ENCODE measurements at places on chromosomes 7 and 10.

- no peak for DNase-seq
Observed at GRCh38 chr7:140512317-140513000, 33.2 kb upstream of the MKRN1 start.

- no peak for DNase-seq
Observed at GRCh38 chr10:970311-971149, 17.7 kb upstream of the GTPBP4 start.

DNA sequence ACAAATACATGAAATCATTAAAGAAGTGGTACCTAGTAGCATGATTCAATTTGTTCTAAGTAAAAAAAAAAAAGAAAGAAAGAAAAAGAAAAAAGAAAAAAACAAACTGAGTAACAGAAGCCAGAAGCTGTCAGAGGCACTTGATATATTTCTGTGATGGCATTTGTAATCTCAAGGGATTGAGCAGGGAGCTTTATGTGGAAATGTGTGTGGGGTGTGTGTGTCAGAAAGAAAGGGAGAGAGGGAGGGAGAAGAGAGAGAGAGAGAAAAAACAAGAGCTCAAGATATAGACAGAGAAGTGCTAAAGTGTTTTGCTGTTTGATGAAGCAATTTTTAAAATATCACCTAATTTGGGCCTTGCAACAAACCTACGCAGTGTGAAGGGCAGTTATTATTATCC, 357.6 kb upstream of the PCDH15 start:
- no peak for DNase-seq

GRCh38 chr7:116710764-116711452, 38.9 kb downstream of the MET start:
- DNase-seq: no peak

DNA sequence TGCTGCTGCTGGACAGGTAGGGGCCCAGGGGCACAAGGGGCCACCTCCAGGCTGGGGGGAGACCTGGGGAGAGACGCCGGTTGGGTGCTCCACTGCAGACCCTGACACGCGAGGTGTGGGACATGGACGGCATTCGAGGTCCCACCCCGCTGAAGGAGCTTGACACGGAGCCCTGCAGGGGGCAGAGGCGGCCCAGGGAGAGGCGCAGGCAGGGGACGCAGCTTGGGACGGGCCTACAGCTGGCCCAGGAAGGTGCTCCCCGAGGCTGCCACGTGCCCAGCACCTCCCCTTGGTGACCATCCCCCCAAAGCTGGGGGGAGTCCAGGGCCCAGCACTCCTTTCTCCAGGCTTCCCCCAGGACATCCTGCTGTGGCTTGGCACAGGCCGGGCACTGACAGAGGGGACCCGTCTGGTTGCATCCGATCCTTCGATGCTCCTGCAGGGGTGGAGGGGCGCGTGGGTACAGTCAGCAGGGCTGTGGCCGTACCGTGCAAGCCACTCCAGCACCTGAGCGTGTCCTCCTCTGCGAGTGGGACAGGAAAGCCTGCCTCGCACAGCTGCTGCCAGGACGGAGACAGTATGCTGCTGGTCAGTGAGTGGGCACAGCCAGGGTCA, 174.4 kb downstream of the ELFN1 start:
- DNase-seq: no peak

Measured in stimulated activated CD4-positive, alpha-beta T cell treated with anti-CD3 and anti-CD28 coated beads, Interleukin-15, amount 100 ng/mL, for 48 hours (primary cell).